Right atrium auricular region (tissue), 2 donors: ENCODE measurements at places on chromosomes 3 and 15.

- DNase-seq = no peak
Observed at GRCh38 chr15:92687195-92687602, 31.6 kb upstream of the FAM174B start.

DNA sequence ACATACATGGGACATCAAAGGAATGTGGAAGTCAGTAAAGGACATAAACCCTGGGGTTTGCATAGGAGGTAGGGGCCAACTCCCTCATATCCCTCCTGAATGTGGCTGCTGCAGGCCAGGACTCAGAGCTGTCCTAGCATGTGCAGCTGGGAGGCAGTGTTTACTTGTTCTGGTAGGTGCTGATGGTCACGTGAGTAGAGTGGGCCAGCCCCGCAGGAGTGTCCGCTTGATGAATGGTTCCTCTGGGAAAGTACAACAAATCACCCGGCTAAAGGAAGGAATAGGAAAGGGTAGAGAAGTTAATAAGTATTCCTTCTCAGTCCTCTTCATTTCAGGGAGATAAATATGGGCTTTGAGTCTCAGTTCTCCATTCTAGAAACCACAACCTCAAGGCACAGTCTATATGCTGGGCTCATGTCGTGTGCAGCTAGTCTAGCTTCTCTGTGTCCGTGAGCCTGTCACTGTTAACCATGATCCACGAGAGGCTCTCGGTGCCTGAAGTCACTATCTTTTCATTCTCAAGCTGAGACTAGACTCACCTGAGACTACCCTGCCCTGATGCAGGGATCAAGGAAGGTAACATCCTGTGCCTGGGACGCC is 17.9 kb downstream of the RIOX2 start:
- no peak for DNase-seq

DNA sequence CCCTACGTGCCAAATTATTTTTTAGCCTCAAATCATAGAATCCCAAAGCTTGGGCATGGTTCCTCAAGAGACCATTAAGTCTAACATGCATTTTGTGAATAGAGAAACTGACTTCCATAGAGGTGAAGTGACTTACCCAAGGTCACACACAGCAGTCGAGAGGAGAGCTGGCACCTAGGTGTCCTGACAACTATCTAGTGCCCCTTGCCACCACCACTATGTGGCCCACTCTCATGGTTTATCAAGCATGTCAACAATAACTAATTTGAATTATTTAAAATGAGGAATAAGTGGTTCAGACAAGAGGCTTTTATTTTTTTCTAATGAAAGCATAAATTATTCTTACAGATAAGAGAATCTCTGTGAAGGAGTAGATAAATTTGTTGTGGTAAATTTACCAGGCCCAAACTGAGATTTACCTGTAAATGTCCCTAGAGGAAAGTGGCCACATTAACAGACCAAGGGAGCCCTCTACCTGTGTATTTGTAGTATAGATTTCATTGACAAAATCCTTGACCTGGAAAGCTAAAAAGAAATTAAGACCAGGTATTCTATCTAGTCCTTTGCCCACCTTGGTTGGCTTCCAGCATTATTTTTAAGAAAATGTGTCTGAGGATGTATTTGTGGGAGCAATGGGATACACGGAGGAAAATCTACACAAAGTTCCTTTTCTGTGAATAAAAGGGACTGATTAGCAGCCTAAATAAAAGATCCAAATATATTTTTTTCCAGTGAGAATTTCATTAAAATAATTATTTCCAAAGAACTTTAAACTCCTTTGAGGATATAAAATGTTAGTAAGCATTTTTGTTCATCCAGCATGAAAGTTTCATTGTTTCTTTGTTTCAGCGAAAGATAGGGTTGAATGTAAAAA is 49.1 kb downstream of the IQCH start:
- DNase-seq = no peak

- no peak for DNase-seq
Observed at GRCh38 chr3:183794452-183794851, 30.9 kb downstream of the MAP6D1 start.

GRCh38 chr3:98020412-98020811 is 14.7 kb downstream of the GABRR3 start:
- DNase-seq = no peak

DNA sequence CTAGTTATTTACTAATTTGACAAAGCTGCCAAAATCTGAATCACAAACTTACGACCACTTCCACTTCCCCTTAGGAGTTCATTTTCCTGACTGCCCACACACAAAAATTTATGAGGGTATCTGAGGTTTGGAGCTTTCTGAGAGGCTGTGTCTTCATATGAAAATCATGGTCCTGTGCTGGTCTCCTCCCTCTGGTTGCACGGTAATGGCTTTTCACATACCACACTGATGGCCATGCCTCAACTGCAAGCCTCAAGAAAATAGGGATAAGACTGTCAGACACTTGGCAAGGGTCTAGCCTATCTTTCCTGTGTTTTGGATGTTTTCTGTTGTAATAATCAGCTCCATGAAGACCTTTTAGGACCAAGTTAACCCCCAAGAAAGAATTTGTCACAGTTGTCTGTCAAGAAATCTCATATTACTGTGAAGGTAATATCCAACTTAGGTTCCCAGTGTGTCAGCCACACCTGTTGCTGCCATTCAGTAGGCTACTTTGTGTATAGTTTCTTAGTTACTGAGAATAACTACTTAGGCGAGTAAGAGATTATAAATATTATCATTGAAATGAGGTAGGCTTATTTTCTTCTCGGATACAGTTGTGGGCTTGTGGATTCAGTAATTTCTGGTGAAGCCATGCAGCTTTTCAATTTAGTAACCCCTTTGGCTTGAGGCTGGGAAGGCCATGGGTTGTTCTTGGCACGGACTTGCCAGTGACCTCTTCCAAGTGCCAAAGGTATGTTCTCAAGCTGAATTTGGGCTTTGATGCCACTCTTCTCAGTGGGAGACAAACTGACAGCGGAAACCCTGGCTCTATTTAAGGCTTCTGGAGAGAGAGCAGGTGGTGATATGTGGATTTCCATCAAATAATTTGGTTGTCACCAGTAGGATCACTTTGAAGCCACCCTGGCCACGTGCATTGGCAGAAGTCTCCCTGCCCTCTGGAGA is 101.1 kb downstream of the RYR3 start:
- DNase-seq = no peak

GRCh38 chr3:195258449-195259153 is 12.4 kb downstream of the XXYLT1 start:
- peak; percentile 58 for DNase-seq

DNA sequence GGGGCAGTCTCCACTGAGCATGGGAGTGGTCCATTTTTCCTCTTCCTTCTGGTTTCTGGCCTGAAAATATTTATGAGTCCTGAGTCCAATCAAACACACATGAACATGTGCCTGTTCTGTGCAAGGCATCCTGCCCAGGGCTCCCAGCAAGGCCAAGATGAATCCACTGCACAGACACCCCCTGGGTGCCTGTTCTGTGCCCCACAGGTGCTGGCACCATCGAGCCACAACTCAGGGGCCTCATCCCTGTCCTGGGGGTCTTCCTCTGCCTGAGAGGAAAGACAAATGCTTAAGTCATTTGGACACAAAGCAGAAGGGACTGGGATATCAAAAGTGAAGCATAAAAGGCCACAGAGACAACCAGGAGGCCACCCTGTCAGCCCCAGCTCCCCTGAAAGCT is 87.4 kb upstream of the IQSEC1 start:
- no peak for DNase-seq

DNA sequence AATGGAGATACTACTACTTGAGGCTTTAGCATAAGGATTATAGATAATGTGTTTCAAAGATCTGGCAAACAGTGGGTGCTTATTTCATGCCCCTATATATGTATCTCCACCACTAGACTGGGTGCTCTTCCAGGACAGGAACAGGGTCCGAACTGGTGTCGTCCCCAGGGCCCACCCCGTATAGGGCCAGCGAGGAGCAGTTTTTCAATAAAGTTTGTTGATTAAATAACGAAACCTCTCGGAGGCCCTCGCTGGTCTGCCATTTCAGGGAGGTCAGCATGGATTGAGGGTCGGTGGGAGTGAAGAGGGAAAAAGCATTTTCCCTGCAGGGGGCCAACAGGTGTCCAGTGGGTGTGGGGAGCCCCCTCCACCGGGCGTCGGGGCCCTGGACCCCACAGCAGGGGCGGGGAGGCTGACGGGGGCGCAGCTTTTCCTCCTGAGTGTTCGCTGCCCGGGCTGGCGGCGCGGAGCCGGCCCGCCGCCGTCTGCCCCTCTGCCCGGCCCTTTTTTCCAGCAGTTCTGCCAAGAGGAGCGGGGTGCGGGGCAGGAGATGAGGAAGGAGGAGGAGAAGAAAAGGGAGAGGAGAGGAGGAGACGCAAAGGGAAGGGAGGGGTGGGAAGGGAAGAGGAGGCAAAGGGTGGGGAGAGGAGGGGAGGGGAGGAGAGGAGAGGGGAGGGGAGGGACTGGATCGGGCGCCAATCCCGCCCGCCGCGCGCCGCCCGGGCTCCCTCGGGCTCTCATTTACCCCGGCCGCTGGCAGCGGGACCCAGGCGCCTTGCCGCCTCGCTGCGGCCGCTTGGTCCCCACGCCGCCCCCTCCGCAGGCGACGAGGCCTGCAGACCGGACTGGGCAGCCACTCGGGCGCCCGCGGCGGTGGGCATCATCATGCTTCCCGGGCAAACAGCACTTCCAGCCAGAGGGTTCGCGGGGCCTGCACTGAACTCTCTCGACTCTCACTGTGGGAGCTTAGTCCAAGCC is 66.3 kb downstream of the ISG20 start:
- DNase-seq = no peak

GRCh38 chr3:89889386-89889785 is 782.0 kb downstream of the EPHA3 start:
- DNase-seq = no peak

- no peak for DNase-seq
Observed at GRCh38 chr3:22360970-22361369, 610.0 kb upstream of the ZNF385D start.

DNA sequence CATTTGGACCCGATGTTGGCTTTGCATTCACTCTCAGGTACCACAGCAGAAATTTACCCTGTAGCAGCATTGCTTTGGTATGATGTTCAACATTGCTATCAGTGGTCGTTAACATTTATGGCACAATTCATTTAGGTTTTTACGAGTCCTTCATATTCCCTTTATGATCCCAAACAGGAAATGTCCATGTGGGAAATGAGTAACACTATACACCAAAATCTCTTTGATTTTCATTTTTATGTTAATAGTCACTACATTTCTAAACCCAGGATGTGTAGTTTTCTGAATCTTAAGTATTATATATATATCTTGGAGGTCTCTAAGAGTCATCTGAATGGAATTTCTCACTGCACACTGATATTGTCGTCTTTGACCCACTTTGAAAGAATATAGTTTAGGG is 78.5 kb upstream of the RBMS3 start:
- DNase-seq = no peak
